ENCODE measurements at places on chromosomes 1 and 21.

DNA sequence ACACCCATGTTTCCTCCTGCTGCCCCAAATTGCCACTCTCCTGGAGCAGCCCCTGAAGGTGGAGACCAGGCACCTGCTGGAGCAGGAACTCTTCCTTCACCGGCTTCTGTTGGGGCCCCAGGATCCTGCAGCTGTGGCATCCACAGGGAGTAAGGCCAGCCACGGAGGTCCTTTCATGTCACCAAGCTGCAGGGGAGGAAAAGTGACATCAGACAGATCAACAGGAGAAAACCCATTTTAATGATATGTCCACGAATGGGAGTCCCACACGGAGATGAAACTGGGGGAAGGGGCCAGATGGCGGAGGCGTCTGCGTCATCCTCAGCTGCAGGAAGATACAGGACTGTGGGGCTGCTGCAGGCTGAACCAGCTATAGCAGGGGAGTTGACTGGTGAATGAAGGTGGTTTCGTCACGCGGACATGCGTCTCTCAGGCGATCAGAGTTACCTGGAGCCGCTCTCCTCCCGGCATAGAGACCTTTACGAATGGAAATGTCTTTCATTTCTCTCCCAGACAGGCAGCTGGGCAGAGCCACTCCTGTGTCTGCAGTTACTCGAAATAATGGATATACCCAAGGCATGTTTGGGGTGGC, 9.9 kb downstream of the TP73 start:
- no peak for DNase-seq

DNA sequence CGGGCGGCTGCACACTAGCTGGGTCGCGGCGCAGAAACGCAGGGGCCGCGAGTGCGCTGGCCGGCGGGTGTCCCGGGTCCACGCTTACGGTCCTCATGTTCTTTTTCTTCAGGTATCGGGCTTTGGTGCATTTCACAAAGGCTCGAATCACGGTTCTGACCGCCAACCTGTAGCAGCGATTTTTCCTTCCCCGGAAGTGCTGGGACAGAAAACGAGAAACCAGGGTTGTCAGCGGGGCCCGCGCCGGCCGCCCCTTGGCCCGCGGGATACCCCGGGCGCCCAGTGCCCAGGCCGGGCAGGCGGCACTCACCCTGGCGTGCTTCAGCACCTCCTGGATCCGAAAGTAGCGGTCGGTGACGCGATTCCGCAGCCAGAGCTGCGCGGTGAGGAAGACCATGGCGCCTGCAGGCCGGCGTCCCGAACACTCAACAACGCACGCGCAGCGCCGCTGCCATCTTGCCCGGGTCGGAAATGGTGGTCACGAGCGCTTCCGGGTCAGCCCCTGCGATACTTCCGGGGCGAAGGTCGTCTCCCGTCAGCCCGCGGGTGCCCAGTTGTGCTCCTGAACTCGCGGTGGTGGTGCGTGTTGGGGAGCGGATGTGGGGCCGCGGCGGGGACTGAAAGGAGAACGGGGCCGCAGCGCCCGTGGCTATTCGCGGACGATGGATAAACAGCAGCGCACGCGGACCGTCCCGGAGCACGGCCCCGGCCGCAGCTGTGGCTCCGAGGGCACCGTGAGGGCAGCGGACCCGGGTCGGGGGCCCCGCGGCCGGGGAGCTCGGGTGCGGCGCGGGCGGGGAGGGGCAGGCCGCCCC, at the start of gene MRPL20:
Gene MRPL20 (minus strand): TSS at position 473 of the 815 bp plus-strand sequence. CDS start 76 bp downstream, at position 397.
- DNase-seq: peak; percentile 97

- DNase-seq: no peak
Measured at GRCh38 chr1:218735436-218736032, 390.4 kb downstream of the TGFB2 start.

DNA sequence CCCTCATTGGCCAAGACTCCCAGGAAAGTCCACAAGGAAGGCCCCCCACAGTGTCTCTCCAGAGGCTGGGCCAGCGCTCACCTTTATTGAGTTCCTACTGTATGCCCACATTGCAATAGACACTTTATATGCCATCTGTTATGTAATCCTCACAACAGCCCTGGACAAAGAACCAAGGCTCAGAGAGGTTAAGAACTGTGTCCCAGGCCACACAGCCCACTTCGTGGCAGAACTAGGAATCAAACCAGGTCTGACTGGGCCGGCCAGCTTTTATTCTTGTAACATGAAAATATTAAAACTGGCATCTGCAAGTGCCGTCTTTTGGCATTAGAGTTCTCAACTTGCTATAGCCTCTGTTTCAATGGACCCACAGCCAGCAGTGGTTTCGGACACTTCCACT, 4.5 kb downstream of the CTRC start:
- DNase-seq: no peak

DNA sequence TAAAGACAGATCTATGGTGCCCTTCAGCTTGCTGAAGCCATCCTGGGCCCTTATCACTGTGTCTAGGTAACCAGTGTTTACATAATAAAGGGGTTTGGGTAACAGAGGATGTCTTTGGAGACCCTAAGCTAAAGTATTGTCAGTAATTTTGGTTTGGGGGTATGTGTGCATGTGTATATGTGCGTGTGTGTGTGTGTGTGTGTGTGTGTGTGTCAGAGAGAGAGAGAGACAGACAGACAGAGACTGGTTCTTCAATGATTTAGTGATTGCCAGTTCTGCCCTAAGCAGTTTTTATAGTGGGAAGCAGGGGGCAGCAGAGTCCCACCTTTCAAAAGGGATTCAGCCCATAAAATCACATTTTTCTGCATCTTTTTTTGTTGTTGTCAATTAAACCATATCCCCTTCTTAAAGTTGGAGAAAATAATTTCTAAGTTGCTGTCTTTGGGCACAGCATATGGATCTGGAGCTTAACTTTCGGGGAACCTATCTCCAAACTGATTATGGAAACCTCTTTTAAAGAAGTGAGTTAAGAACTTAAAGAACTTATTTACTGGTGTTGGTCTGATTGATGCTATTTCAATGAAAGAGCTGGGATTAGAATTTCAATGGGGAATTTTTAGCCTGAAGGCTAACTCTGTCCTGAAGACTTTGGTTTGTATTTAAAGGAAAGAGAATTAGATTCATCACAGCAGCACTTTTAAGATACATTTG, 51.1 kb downstream of the ZNF326 start:
- DNase-seq: no peak

GRCh38 chr1:83596331-83596730, 402.6 kb downstream of the TTLL7 start:
- DNase-seq: no peak

- DNase-seq: peak; percentile 29
Measured at GRCh38 chr21:45153358-45154318, 79.3 kb downstream of the ADARB1 start.

DNA sequence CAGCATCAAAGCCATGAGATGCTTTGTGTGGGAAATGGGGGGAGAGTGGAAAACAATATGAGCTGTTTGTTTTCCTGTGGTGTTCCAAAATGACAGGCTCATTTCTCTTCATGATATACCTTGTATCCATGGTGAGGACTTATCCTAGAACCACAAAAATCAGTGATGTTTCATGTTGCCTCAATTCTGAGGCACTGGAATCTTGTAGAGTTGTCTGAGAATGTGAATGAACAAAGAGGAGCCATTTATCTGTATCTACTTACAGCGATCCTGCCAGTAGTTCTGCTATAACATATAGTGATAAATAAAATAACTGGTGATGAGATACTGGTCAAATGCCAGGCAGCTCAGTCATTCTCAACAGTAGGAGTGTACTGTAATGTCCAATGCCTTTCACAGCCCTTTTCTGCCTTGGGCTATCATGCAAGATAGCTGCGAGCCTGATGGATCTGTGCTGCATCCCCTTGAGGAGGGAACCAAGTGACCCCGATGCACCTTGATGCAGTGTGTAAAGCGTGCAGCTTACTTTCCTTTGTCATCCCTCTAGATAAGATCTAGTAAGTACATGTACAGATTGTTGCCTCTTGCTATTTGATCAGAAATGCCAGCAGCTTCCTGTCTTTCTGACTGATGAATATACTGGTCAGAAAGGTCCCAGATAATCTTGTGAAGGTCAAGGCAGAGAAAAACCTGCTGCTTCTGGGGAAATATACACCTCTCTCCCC, 52.8 kb downstream of the SLC44A3 start:
- DNase-seq: no peak

DNA sequence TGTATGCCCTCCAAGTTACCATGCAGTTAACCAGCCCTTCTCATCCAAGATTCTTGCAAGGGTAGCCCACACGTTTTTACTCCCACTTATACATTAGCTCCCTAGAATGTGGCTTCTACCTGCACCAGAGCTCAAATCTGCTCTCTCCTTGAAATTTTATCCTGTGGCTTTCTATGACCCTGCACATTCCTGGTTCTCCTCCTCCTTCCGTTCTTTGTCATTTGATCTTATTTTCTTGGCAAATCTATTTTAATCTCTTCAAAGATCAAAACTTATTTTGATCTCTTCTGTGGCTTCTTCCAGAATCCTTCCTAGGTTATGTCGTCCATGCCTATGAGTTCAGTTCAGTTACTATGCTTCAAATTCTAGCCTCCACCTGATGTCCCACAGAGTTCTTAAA, 115.6 kb upstream of the GUCA2B start:
- DNase-seq: no peak

DNA sequence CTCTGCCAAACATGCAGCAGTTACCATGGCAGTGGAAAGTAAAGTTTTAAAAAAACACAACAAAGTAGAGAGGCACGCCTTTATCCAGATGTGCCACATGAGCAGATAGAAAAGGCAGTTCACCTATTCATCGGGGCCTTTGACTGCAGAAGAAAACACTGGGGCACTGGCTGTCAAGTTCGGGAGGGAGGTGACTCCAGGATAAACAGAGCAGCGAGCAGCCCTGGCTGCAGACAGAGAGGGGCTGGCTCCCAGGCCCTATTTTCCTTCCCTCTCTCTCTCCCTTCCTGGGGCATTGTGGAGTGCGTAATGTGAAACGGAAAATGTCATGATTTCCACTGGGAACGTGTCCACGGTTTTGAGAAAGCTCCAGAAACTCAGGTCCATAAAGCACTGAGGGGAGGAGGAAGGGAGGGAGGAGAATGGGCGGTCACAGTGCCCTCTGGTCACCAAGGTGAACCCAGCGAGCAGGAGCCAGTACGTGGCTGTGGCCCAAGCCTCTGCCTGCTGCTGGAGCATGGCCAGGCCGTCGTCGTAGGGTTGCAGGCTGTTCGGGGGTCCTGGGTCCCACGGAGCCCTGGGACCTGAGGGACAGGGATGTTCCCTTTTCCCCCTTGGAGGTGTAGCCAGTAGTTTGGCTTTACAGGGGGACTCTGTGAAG, 114.7 kb upstream of the IRF2BP2 start:
- peak; percentile 57 for DNase-seq

GRCh38 chr1:213017447-213018273, 2.0 kb upstream of the ANGEL2 start:
- DNase-seq: no peak

DNA sequence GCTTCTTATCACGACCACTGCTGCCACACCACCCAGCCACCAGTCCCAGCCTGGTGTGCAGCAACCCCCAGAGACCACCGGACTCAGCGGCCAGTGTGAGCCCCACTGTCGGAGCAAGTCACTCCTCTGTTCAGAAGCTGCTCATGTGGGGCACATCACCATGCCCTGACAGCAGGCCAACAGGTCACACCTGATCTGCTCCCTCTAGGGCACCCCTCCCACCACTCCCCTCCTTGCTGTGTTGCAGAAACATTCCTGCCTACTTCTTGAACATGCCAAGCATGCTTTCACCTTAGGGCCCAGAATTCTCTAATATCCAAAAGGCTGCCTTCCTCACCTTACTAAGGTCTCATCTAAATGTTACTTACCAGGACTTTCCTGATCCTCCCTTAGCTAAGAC, 146.5 kb downstream of the SLC45A1 start:
- DNase-seq: no peak
